ENCODE measurements at places on chromosomes 1 and 21.
A peak's percentile ranks its signal among the peaks of the same experiment; 100 is the strongest.

- H3K4me1 ChIP-seq, result peaks cover 81% of the 10 kb centered on the region
- H3K27me3 ChIP-seq, result no peaks in the 10 kb centered on the region
- no peak for DNase-seq
- H3K27ac ChIP-seq, result peak overlapping the region; percentile 95
- H3K36me3 ChIP-seq, result peaks cover 4% of the 10 kb centered on the region
- H3K4me3 ChIP-seq, result peak overlapping the region; percentile 48
Observed at GRCh38 chr1:160451859-160452232, 51.5 kb downstream of the VANGL2 start.

- peaks cover 3% of the 10 kb centered on the region for H3K27me3 ChIP-seq
- DNase-seq, result no peak
- no peak overlapping the region for H3K4me3 ChIP-seq
- H3K4me1 ChIP-seq, result no peaks in the 10 kb centered on the region
- no peaks in the 10 kb centered on the region for H3K36me3 ChIP-seq
Observed at GRCh38 chr21:40271164-40271563, 403.9 kb downstream of the PCP4 start.

GRCh38 chr21:39400173-39400572, 45.4 kb downstream of the LCA5L start:
- H3K4me1 ChIP-seq, result no peaks in the 10 kb centered on the region
- H3K36me3 ChIP-seq, result peaks cover 12% of the 10 kb centered on the region
- H3K4me3 ChIP-seq, result no peak overlapping the region
- no peaks in the 10 kb centered on the region for H3K27me3 ChIP-seq

GRCh38 chr1:167761400-167761799, 39.6 kb downstream of the MPZL1 start:
- no peak overlapping the region for H3K4me3 ChIP-seq
- H3K27me3 ChIP-seq, result no peaks in the 10 kb centered on the region
- no peak for DNase-seq
- peak overlapping the region; percentile 10 for H3K27ac ChIP-seq

GRCh38 chr1:31931593-31932225, 6.5 kb downstream of the PTP4A2 start:
- H3K4me3 ChIP-seq, result peak overlapping the region; percentile 91
- no peaks in the 10 kb centered on the region for H3K27me3 ChIP-seq
- peaks cover 44% of the 10 kb centered on the region for H3K36me3 ChIP-seq
- peaks cover 90% of the 10 kb centered on the region for H3K4me1 ChIP-seq
- peak overlapping the region; percentile 91 for H3K27ac ChIP-seq

DNA sequence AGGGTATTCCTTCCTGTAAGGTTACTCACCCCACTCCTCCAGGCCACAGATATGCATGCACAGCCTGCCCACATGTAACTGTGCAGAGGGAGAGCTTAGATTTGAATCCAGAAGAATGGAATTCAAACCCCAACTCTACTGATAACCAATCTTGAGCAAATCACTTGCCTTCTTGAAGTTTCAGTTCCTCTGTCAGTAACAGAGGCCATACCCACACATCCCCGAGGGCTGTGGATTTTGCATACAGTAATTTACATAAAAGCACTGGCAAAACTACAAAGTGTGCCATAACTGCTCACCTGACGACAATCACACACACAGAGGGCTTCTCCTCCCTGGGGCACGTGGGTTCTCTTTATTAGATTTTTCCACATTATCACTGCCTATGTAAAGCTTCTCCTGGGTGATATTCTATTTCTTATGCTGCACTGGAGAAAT, 18.6 kb downstream of the CD247 start:
- peak overlapping the region; percentile 42 for H3K4me3 ChIP-seq
- H3K4me1 ChIP-seq, result peaks cover 99% of the 10 kb centered on the region
- peak; percentile 56 for DNase-seq
- H3K27ac ChIP-seq, result peak overlapping the region; percentile 95
- no peaks in the 10 kb centered on the region for H3K27me3 ChIP-seq
- peaks cover 72% of the 10 kb centered on the region for H3K36me3 ChIP-seq

- H3K4me3 ChIP-seq, result peak overlapping the region; percentile 38
- peaks cover 4% of the 10 kb centered on the region for H3K36me3 ChIP-seq
- DNase-seq, result peak; percentile 86
- H3K27ac ChIP-seq, result peak overlapping the region; percentile 39
Observed at GRCh38 chr1:2258996-2259395, 30.9 kb downstream of the SKI start.

DNA sequence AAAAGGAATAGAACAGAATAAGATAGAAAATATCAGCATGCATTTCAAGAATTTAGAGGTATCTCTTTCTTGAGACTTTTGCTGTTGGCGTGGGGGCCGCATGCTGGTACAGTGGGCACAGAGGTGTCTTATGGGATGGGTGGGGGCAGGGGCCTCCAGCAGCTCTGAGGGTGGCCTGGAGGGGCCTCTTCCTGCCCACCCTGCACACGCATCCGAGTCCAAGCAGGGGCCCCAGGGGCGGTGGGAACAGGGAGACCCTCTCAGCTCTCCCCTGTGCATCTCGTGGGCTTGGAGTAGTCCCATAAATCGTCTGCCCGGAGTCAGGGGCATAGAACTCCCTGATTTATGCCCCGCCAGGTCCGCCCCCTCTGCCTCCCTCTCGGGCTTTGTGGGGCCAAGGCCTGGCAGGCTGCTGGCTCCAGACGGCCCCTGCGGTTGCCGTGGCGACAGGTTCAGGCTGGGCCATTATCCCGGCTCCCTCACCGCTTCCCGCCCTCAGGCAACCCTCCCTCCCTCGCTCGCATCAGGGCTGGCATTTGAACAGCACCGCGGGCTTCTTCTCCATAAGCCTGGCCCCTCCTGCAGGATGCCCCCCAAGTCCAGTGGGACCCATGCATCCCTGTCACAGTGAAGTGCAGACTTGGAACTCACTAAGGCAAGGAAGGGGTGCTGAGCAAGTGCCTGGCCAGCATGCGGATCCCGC, 133.2 kb upstream of the ZBTB40 start:
- H3K27me3 ChIP-seq, result peaks cover 13% of the 10 kb centered on the region
- H3K4me3 ChIP-seq, result no peak overlapping the region
- H3K36me3 ChIP-seq, result no peaks in the 10 kb centered on the region

DNA sequence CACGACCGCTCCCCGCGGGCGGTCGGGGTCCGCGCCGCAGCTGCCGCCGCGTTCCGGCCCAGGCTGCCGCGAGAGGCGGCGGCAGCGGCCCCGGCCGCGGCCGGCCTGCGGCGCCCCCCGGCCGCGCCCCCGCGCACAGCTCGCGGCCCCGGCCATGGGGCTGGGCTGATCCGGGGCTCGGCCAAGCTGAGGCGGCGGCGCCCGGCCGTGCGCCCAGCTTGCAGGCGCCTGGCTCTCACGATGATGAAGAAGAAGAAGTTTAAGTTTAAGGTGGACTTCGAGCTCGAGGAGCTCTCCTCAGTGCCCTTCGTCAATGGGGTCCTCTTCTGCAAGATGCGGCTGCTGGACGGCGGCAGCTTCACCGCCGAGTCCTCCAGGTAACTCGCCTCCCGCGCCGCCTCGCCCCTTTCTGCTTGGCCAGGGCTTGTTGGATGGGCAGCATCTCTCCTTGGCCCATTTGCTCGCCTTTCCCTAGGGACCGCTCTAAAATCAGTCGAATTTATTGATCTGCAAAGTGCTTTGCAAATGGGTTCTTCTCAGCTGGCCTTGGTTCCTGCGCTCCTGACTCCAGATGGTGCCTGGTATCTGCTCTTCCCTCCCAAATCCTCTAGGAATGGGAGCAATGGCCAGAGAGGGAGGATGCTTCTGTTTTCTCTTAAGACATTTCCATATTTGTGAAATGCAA, 431 bp downstream of the EEIG2 start:
- H3K4me1 ChIP-seq, result peaks cover 41% of the 10 kb centered on the region
- H3K36me3 ChIP-seq, result no peaks in the 10 kb centered on the region
- peak overlapping the region; percentile 90 for H3K4me3 ChIP-seq
- H3K27me3 ChIP-seq, result no peaks in the 10 kb centered on the region
- peak overlapping the region; percentile 81 for H3K27ac ChIP-seq

- H3K27me3 ChIP-seq, result no peaks in the 10 kb centered on the region
- peaks cover 6% of the 10 kb centered on the region for H3K4me1 ChIP-seq
- H3K4me3 ChIP-seq, result no peak overlapping the region
- no peaks in the 10 kb centered on the region for H3K36me3 ChIP-seq
- no peak overlapping the region for H3K27ac ChIP-seq
- no peak for DNase-seq
Observed at GRCh38 chr1:24765308-24765988, 20.2 kb downstream of the CLIC4 start.

DNA sequence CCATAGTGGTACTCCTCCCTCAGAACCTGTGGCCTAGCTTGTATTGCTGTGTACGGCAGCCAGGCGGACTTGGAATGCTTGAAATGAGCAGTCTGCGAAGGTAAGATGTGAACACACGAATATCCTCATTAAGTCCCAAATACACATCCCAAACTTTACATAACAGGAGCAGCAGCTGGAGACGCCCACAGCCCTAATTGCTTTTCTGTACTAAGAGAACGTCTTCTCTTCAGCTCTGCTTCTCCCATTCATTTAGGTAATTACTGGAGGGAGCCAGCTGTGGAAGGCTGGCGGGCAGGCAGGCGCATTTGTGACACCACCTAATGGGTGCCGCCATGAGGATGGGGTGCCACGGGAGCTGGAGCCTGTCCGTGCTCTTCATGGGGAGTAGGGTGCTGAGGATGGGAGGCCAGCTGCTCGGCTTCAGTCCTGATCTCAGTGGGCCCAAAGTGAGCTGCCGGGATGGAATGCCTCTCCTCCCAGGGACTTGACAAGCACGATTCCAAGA, 66.6 kb upstream of the POU3F1 start:
- H3K27me3 ChIP-seq, result peaks cover 8% of the 10 kb centered on the region
- H3K27ac ChIP-seq, result no peak overlapping the region
- H3K4me3 ChIP-seq, result no peak overlapping the region
- no peak for DNase-seq
- H3K36me3 ChIP-seq, result no peaks in the 10 kb centered on the region
- H3K4me1 ChIP-seq, result peaks cover 3% of the 10 kb centered on the region
